ENCODE measurements at places on chromosomes 12 and 14. TPM values are rescaled to one million over a fixed set of nuclear protein-coding genes. Genes with fewer than 3 reads are reported as not detected.
A peak's percentile ranks its signal among the peaks of the same experiment; 100 is the strongest.

OR6C2 gene
- polyA plus RNA-seq = not detected

- DNase-seq = peak; percentile 46
Measured at GRCh38 chr12:106227641-106228319, 20.0 kb downstream of the CKAP4 start.

DNA sequence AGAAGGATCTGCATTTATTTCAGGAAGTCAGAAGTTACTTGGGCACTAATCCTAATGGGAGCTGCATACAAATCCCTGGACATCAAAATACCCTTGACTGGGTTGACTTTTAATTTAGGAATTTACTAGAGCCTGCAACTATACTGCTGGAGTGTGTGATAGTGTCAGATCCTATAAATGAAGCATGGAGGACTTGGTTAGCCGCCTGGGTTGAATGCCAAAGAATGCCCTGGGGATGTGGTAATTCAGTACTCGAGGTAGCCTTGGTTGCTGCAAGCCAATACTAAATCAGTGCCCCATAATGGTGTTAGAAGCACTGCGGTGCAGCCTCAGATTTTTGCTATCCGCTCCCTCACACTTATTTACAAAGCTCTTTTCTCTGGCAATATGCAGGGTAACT is 184.9 kb downstream of the CAPZA3 start:
- DNase-seq = no peak

GRCh38 chr12:99147130-99147529 is 500.4 kb upstream of the GARIN6 start:
- DNase-seq = no peak

DNA sequence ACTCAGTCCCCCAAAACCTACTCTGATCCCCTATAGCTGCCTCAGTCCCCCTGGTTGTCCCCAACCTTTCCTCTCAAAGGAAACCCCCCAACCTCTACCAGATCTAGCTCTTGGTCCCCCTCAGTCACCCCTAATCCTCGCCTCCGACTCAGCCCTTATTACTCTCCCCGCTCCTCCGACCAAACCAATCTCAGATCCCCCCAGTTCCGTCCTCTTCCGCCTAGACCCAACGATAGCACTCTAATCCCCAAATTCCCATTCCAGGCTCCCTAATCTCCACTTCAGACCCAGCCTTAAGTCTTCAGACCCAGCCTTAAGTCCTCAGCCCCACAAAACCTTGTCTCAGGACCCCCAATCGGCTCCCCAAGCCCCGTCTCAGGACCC is 612 bp downstream of the VPS37B start:
- no peak for DNase-seq

GRCh38 chr12:78186670-78187069 is 356.0 kb downstream of the NAV3 start:
- no peak for DNase-seq

GRCh38 chr14:75018694-75019093 is 16.0 kb downstream of the EIF2B2 start:
- DNase-seq = peak; percentile 91

GRCh38 chr14:29536886-29537511 is 390.6 kb downstream of the PRKD1 start:
- DNase-seq = no peak

DNA sequence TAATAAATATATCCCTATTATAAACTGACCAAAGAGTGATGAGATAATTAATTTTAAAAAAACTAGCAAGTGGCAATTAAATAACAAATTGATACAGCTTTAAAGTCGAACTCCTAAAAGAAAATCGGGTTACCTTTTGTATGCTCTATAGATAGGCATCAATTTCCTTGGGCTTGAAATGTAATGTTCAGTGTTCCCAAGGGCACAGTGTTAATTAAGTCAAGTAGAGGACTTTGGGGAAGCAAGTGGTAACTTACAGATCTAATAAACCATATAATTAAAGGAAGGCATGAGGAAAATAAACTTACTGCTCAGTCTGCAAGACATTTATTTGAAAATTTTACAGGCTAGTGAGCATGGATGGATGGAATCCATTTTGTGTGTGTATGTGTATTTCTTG is 220.9 kb downstream of the FSCB start:
- DNase-seq = no peak

- DNase-seq = peak; percentile 16
Measured at GRCh38 chr12:46585854-46586621, 213.5 kb upstream of the SLC38A2 start.

DNA sequence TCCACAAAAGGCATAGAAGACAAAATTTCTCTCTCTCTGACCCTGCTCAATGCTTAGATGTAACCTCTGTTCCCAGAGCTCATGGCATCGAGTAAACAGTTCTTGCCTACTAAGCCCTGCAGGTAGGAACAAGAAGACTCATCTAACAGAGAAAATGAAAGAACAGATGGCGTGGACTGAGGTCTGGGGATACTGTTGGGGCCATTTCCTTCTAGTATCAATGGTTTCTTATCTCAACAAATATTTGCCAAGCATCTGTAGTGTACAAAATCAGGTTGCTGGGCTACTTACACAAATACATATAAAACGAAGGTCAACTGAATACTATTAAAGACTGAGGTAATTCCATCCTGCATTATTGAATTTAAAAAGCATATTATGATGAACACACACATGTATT is 93.3 kb downstream of the RIMBP2 start:
- DNase-seq = peak; percentile 28
